ENCODE measurements at places on chromosomes 7 and 10. TPM values are rescaled to one million over a fixed set of nuclear protein-coding genes. Genes with fewer than 3 reads are reported as not detected.

Gene AMPH
- 5.9 TPM for total RNA-seq

Gene CLDN4
- total RNA-seq = 1,122 TPM

Gene AKR1D1
- not detected for total RNA-seq

GRCh38 chr10:112362833-112363232 is 11.1 kb upstream of the ACSL5 start:
- H3K4me1 ChIP-seq = peaks cover 37% of the 10 kb centered on the region
- DNase-seq = peak; percentile 60
- H3K36me3 ChIP-seq = no peaks in the 10 kb centered on the region
- no peaks in the 10 kb centered on the region for H3K27me3 ChIP-seq

- no peak overlapping the region for H3K27ac ChIP-seq
- peaks cover 7% of the 10 kb centered on the region for H3K27me3 ChIP-seq
- no peak overlapping the region for H3K4me3 ChIP-seq
These were observed 41.0 kb downstream of the VWA2 start for GRCh38 chr10:114279901-114280644.
